ENCODE measurements at places on chromosomes 3 and 15.

- DNase-seq, result no peak
Observed at GRCh38 chr3:47301456-47301855, 18.7 kb downstream of the KLHL18 start.

DNA sequence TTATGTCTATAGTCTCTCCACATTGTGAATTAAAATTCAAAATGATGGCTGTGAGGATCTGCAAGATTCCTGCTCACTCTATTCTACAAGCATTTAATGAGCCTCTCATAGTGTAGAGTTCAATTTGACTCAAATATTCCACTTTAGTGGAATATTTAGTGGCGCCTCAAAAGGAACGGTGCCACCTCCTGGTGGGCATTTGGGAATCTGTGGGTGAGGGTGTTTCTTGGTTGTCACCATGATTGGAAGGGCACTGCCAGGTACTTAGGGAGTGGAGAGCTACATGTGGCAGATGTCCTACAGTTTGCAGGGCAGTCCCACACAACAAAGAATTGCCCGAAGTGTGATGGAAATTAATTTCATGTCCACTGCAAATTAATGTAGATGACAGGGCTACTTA lies 21.5 kb upstream of the KCNMB3 start:
- DNase-seq, result no peak

DNA sequence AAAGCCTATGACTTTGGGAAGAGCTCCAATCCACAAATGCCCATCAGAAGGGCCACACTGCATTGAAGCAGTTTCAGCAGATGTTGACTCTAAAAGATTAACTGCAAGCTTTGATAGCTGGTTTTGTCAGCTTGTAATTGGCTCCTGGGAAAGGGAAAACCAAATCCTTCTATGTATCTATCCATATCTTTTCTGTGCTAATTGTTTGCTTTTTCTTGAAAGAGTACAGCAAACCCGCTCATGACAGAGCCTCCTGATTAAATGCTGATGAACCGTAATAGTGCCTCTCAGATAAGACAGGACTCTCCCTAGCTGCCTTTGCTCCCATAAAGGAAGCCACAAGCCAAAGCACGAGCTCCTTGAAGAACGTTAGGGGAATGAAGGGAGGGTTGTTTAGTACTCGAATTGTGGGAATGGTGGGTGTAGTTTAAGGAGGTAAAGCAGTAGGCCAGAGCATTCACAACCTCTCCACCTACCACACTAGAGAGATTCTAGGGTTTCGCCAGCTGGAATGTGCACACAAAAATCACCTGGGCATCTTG lies 33.6 kb upstream of the LRIG1 start:
- DNase-seq, result no peak

DNA sequence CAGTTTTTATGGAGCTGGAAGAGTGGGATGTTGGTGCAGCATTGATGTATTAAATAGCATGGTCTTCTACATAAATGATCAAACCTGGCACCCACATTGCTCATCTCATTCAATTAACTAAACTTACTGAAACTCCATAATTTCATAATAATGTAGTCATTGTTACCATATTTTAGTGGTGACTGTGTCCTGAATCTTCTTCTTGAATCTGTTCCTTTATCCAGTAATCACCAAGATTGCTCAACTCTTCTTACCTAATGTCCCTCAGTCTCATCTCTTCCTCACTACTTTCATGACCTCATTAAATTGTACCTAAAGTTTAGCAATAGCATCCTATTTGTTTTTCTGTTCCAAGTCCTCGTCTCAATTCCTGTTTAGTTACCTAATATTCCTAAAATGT lies 69.8 kb downstream of the FGF7 start:
- no peak for DNase-seq

DNA sequence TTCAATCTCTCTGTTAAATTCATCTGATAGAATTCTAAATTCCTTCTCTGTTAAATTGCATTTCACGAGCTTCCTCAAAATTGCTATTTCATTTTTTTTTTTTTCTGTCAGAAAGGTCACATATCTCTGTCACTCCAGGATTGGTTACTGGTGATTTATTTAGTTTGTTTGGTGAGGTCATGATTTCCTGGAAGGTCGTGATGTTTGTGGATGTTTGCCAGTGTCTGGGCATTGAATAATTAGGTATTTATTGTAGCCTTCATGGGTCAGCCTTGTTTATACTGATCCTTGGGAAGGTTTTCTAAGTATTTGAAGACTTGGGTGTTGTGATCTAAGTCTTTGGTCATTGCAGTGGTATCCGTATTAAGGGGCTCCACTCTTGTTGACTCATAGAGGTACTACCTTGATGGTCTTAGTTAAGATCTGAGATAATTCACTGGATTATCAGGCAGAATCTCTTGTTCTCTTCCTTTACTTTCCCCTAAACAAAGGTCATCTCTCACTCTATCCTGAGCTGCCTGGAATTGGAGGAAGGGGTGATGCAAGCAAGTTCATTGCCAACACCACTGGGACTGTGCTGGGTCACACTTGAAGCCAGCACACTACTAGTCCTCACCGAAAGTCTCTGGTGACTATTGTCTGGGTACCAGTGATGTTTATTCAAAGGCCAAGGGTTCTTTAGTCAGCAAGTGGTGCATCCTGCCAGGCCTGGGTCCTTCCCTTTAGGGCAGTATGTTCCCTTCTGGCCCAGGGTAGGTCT lies 231.1 kb downstream of the GBE1 start:
- no peak for DNase-seq

DNA sequence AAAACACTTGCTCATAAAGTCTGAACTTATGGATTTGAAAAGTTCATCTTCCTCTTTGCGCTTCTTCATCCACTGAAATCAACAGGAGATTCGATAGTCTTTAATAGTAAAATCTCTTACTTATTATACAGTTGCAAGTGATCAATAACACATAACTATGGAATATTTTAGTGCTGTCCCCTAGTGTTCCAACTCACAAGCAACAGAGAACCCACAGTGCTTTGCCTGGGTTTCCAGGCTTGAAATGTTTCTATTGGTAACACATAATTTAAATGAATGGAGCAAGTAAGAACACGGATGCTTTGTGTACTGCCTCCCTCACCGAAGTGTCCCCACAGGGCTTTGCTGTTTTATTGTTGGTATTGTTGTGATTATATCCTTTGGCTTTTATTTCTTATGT lies 93.5 kb downstream of the WDR72 start:
- no peak for DNase-seq
